ENCODE measurements at places on chromosomes 3 and 15.

GRCh38 chr3:43856351-43856750 is 165.6 kb downstream of the ABHD5 start:
- DNase-seq, result no peak

DNA sequence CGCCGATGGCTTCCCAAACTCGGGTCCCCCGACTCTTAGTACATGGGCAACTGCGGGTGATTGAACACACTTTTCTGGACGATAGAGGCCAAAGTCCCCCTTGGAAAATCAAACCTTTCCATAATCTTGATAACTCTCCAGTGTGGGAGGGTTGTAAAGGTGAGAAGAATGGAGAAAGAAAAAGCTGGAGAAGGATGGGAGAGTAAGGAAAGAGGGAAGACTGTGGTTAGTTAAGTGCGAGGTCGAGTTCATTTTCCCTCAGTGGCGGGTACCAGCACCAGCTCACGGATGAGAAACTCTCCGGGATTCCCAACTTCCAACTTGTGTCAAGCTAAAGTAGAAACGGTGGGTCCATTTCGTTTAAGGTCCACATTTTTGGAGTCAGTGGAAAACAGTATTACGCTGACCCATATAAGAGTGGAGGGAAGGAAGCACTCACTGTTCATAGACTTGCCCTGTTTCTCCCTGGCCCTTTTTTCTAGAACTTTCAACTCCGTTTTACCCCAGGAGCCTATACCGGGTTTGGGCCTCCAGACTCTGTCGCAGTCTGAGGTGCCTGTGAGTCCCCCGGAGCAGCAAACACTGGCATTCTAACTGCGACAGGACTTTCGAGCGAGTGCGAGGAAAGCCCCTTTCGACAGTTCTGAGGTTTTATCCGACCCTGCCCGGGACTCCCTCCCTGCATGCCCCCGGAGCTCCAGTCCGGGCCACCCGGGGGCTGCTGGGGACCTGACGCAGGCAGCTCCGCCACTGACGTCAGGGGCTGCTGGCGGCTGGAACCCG is 14.8 kb downstream of the ZIC1 start:
- DNase-seq, result no peak

GRCh38 chr15:101698314-101698713 is 26.0 kb downstream of the TARS3 start:
- no peak for DNase-seq

GRCh38 chr3:147813256-147813655 is 404.1 kb downstream of the ZIC1 start:
- no peak for DNase-seq

- DNase-seq, result peak; percentile 83
Observed at GRCh38 chr15:55993804-55994560, 570 bp upstream of the NEDD4 start.

DNA sequence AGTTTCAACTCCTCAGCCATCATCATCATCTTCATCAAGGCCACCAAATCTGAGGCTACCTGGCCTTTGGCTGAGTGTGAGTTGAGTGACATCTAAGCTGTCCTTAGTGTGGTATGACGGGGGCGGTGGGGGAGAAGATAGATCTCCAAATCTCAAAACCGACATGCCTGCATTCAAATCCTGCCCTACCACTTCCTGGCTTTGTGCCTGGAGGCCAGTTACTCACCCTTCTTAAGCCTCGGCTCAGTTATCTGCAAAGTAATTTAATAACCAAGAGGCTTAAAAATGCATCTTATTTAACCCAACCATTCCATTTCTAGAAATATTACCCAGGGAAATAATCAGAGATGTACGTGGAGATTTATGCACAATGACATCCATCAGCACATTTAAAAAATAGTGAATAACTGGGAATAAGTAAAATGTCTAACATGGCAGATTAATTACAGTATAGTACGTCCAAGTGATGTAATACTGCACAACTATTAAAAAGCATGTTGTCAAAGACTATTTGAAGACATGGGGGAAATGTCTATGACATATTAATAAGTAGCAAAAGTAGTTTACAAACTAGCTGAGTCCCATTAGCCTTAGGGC is 167.4 kb downstream of the NTRK3 start:
- DNase-seq, result no peak

DNA sequence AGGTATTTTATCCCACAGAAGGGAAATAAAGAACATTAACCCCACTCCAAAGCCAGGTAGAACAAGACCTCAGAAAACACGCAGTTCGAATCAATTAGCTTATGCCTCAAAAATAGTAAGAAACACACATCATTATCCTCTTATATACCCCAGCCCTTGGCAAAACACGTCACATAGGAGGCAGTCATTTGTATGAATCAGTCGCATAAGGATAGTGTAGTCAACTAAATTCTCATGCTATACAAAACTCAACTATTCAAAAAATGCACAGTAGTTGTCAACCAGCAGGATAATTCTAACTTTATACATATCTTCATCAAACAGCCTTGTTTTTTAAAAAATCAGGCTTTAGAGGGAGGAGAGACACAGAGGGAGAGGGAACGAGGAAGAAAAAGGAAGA is 298.4 kb downstream of the FOXP1 start:
- DNase-seq, result no peak

DNA sequence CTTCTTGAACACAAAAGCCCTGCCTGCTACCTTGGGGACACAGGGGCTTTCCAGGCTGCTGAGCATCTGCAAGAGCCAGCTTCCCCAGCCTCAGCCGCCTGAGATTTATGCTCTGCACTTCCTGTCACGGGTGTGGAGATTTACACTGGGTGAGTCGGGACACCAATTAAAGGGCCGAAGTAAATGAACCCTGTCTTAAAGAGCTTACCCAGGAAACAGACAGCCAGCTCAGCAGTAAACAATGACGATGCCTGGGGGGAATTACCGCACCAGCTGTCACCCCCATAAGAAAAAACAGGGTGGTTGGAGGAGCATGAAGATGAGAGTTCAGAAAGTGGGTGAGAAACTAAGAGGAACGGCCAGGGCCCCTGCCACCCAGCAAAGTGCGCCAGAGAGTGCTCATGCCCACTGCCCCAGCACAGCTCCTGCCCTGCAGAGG is 37.5 kb upstream of the IQSEC1 start:
- peak; percentile 38 for DNase-seq

DNA sequence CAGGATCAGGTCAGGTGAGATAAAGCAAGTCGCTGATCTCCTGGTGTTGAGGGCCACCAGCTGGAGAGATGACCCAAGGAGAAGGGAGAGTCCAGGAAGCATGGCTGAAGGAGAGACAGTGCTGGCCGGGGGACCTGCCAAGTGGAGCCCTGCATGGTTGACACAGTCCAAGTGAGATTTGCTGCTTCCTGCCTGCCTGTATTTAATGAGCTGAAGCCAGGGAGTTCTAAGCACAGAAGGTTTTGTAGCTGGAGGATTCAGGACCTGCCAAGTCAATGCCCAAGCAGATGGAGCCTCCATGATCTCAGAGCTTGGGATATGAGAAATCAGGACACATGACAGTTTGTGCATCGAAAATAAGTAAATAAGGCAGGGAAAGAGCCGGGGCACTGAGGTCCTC is 125.6 kb downstream of the SRGAP3 start:
- no peak for DNase-seq

- DNase-seq, result no peak
Observed at GRCh38 chr3:105733356-105733755, 135.5 kb downstream of the CBLB start.

GRCh38 chr3:2372306-2372705 is 273.6 kb downstream of the CNTN4 start:
- DNase-seq, result no peak

- no peak for DNase-seq
Observed at GRCh38 chr15:57198654-57199291, 177.5 kb upstream of the CGNL1 start.

GRCh38 chr15:39285071-39285470 is 295.8 kb upstream of the THBS1 start:
- DNase-seq, result no peak

DNA sequence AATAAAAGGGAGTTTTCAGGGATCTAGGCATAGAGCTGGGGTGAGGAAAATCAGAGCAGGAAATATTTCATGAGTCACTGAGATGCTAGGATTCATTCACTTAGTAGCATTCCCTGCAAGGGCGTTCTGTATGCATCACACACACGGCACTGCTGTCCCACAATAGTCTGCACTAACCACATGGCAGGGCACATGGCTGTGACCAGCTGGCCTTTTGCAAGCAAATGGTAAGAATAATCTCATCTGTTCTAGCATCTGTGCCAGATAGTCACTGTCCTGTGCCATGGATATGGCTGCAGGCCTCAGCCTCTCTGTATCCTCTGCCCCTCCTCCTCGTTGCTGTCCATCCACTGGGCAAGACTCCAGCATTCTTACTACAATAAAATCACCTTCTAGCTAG is 37.8 kb downstream of the BOC start:
- no peak for DNase-seq

GRCh38 chr15:72276326-72276700 is 4.0 kb upstream of the PARP6 start:
- DNase-seq, result no peak

DNA sequence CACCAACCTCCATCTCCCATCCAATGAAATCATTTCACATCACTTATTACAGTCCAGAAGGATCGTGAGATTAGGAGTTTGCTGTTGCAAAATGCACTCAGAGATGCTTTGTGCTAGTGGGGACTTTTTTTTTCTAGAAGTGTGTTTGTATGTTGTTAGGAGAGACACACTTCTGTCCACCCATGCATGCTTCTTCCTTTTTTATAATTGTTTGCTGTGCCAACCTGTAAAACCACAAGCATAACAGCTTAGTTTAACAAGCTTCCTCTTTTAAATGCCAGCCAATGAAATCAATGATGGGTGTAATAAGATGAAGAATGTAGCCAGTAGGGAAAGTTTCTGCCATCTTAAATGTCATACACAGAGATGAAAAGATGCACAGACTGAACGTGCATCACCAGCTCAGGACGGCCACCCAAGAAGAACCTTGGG is 305.6 kb upstream of the STT3B start:
- no peak for DNase-seq

Data from RWPE2 (cell line).